Suppressor macrophage treated with lipopolysaccharide for 1 hour (primary cell): ENCODE measurements at places on chromosomes 1 and 21.

DNA sequence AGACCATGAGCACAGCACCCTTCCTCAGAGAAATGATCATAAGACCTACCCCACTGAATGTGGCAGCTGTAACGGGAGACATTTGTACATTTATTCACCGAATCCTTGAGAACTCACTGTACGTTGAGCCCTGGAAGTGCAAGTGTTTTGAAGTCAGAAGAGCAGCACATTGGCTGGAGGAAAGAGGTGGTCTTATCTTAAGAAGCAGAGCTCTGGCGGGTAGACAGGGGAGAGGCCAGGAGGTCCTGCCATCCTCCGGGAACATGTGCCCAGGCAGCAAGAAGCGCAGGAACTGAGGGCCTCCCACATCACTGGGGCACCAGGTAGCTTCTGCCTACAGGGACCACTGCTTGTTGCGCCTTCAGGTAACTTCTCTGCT lies 169.2 kb upstream of the IRF2BP2 start:
- no peak for DNase-seq

DNA sequence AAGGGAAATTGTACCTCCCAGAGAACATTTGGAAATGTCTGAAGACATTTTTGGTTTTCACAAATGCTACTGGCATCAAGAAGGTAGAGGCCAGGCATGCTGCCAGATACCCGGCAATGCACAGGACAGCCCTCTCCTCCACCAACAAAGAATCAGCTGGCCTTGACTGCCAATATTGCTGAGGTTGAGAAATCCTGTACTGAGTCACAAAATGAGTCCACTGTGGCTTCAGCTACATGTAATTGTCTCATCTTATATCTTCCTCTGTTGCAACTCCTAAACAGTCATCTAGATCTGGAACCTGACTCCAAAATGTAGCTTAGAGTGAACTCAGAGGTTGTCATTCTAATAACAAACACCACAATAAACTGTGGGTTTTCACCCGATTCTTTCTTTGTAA lies 327.5 kb upstream of the POGK start:
- DNase-seq: peak; percentile 90

- no peak for DNase-seq
Observed at GRCh38 chr1:31926853-31927660, 11.1 kb downstream of the PTP4A2 start.

DNA sequence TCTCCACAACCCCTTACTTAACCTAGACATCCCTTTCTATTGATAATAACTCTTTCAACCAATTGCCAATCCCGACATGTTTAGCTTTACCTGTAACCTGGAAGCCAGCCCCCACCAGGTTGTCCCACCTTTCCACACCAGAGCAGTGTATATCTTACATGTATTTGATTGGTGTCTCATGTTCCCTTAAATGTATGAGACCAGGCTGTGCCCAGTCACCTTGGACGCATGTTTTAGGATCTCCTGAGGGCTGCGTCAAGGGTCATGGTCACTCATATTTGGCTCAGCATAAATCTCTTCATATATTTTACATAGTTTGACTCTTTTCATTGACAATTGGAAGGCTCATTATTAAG lies 5.3 kb upstream of the SLC19A1 start:
- DNase-seq: no peak

DNA sequence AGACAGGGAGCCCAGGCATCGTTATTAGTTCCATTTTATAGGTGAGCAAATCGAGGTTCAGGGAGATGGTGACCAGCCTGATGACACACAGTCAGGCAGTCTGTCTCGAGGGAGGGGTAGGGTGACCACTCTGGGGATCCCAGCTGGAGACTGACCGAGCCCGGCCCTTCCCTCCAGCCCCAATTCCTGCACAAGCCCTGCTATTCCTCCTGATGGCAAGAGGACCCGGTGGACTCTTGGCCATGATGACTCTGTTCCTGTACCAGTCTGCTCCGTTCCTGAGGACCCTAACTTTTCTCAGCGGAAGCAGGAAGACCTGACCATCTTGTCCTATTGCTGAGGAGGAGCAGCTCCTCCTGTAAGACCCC lies 391 bp downstream of the AGT start:
- no peak for DNase-seq

DNA sequence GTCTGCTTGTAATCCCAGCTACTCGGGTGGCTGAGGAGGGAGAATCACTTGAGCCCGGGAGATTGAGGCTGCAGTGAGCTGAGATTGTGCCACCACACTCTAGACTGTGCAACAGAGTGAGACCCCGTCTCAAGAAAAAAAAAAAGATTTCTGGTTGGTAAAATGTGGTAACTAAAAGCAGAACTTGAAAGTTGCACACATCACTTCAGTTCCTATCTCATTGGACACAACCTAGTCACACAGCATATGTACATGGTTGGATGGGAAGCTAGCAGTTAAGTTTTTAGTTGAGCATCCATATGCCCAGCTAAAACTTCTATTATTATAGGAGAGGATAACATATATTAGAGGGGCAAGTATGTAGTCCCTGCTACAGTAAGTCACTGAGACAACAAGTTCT lies 22.1 kb downstream of the BCAS2 start:
- DNase-seq: peak; percentile 18

DNA sequence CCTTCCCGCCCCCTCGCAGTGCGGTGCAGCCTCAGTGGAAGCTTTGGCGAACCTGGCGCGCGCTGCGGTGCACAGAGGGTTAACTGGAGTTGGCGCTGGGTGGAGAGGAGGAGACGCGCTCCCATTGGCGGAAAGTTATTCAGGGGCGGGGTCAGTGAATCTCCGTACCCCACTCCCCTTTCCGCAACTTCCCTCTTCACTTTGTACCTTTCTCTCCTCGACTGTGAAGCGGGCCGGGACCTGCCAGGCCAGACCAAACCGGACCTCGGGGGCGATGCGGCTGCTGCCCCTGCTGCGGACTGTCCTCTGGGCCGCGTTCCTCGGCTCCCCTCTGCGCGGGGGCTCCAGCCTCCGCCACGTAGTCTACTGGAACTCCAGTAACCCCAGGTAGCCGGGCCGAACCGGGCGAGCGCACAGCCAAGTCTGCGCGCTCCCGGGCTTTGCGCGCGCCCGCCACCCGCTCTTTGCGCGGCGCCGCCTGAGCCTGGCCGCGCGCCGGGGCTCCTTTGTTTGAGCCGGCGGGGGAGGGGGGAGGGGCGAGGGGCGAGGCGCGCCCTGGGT lies at the start of gene EFNA4:
Gene EFNA4 (plus strand): TSS at position 191 of the 561 bp plus-strand sequence. CDS start 84 bp downstream, at position 275.
- DNase-seq: peak; percentile 85

DNA sequence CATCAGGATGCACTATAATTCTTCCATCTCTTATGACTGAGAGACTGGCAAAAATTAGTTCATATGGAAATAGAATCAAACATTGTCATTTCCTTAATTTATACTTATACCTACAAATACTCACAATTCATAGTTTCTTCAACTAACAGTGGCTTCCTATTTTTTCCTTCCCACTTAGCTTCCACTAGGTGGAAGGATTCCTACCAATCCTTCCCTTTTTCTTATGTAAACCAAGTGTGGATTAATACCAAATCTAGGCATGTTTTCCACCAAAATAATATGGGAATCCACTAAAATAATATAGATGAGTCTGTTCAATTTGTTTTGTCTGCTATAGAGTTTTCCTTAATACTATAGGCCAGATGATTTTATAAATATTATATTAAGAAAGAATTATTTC lies 1537.1 kb downstream of the PLA2G4A start:
- no peak for DNase-seq

DNA sequence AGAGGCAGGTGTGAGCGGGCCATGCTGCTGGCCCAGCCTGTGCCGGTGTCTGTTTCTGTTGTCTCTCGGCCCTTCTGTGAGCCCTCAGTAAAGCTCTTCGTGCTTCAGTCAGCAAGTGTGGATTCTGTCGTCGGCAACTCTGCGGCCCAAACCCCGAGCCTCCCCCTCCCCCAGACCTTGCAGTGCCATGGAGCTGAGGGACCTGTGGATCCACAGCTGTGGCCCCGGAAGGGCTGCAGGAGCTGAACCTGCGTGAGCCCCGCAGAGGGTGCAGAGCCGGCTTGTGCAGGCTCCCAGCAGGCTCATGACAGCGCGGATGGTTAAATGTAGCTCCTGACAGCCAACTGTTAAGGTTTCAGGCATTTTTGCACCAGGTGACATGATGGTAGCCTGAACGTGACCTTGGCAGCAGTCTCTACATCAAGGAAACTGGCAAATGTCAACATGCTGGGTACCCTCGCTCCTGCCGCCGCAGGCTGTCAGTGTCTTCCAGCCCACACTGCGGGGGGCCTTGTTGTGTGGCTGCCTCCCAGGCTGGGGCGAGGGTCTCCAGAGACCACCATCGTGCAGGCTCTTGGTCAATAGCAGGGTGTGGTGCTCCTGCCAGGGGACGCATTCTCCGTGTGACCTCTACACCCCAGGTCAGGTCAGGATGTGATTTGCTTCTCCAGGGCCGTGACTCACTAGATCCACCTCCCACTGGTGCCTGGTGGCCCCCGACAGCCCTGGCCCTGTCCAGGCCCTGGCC lies 7.0 kb downstream of the LRRC3 start:
- DNase-seq: no peak

GRCh38 chr21:41877901-41878830 lies 978 bp downstream of the PRDM15 start:
- DNase-seq: peak; percentile 45

DNA sequence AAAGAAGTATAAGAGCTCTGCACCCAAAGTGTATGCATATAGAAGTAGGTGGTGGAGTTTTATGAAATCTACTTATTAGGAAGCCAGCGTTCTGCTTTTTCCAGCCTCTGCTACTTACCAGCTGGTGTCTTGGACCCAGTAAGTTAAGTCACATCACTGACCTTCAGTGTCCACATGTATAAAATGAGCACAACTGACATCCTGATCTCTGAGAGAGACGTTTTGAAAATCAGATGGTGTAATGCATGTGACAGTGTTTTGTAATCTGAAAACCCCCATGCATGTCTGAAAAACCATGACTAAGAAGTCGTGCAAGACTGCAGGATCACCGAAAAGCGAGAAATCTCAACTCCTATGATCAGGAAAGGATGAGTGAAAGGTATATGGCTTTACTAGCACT lies 2.0 kb downstream of the CR1 start:
- DNase-seq: peak; percentile 76

GRCh38 chr1:92784639-92785500 lies at the start of gene EVI5:
TSS of gene EVI5 (minus strand) at chr1:92785108. CDS start at chr1:92736546, 48,562 bp downstream.
- DNase-seq: peak; percentile 98

DNA sequence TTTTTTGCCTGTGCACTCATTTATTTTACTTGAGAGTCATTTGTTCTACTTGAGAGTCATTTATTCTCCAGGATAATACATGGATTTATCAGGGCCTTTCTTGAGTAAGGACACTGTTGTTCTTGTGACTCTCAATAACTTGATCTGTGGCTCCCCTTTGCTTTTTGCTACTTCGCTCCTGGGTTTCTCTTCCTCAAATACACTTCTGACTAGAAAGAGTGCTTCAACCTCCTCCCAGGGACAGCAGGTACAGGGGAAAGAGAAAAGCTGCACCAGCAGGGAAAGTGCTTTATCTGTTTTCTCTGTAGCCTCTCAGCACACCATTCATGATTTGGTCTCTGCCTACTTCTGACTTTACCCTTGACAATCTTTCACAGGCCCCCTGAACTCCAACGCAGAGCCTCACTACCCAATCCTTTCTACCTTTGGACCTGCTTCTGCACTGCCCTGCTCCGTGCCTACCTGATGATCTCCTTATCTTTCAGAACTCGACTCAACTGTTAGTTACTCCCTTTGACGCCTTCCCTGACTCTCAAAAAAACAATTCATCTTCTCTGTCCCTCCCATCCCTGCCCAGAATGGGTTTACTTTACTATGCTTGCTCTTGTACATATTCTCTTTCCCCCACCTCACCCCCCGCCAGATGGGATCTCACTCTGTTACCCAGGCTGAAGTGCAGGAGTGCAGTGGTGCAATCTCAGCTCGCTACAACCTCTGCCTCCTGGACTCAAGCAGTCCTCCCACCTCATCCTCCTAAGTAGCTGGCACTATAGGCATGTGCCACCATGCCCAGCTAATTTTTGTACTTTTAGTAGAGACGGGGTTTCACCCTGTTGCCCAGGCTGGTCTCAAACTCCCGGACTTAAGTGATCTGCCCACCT lies 15.6 kb upstream of the PIGM start:
- DNase-seq: no peak

GRCh38 chr1:41726899-41727748 lies 191.6 kb downstream of the HIVEP3 start:
- DNase-seq: peak; percentile 96

- no peak for DNase-seq
Observed at GRCh38 chr1:53140451-53140850, 2.0 kb downstream of the SLC1A7 start.

GRCh38 chr1:209305221-209305954 lies 278.1 kb upstream of the CAMK1G start:
- no peak for DNase-seq

DNA sequence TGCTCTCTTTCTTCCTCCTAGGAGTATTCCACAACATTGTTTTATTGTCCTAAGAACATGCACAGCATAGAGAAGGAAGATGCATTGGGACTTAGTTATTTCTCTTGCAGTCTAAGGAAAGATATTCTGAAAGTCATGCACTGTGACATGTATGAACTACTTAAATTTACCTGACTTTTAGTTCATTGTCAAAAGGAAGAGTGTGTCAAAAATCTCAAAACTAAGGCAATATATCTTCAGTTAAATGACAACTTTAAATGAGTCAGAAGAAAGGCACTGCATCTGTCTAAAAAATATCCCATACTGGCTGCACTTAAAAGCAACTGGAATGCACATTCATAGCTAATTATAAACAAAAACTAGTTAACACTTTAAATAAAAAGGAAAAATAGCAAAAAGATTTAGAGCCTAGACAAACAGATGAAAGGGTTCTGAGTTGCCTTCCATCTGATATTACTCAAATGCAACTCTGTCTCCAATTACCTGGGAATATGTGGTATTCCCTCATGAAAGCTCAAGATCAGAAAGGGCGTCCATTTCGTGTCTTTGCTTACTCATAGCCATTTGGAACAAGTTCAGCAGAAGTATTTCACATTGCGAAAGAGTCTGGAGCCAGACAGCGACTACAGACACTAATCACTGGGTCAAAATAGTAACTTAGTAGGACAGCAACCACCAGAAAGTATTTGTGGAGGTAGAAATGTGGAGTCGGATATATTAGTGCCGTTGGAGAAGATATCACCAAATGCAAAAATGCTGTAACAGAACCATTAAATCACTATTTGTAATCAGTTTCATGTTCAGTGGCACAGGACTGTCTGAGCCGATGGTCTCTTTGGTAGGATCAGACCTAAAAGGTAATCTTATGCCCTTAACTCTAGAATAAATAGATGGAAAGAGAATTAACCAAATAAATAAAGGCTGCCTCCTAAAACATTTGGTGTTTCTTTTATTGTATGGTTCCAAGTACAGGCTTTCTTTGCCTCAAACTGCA lies 225.7 kb downstream of the GREM2 start:
- DNase-seq: no peak

GRCh38 chr1:5939271-5940170 lies 52.7 kb downstream of the NPHP4 start:
- no peak for DNase-seq

- peak; percentile 77 for DNase-seq
Observed at GRCh38 chr1:243642936-243643335, 207.1 kb downstream of the AKT3 start.

GRCh38 chr1:210373628-210373877 lies 44.9 kb downstream of the HHAT start:
- DNase-seq: no peak

GRCh38 chr1:78902641-78903040 lies 103.9 kb downstream of the ADGRL4 start:
- no peak for DNase-seq

GRCh38 chr1:162755306-162755705 lies 35.2 kb upstream of the HSD17B7 start:
- no peak for DNase-seq

GRCh38 chr1:105678334-105678733 lies 1378.1 kb upstream of the PRMT6 start:
- DNase-seq: no peak
